ENCODE measurements at places on chromosomes 1 and 21.

DNA sequence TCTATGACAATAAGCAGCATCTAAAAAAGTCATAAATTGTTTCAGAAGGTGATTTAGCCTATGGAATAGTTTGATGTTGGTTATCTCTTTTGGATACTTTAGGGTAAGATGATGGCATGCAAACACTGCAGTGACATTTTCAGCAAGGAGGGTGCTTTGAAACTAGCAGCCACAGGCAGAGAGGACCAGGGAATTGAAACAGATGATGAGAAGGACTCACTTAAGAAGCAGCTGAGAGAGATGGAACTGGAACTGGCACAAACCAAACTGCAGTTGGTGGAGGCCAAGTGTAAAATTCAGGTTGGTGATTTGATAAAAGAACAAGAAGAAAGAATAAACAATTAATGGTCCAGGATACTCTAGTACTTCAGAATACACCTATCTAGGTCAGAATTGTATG is 11.2 kb upstream of the CACYBP start:
- DNase-seq: no peak

DNA sequence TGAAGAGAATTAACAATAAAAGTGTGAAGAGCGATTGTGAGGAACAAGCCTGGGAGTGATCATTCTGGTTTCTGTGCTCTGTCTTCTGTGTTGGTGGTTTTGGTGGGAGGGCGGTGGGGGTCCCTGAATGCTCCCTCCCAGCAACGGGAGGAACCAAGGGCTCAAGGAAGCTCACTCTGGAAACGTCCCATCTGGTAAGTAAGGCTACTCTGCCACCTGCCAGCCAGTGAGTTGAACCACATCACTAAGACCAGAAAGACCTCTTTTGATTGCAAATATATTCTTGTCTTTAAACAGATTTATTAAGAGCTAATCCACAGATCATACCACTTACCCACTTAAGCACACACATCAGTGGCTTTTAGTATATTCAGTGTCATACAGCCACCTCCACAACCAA is 125.0 kb downstream of the PRDM2 start:
- no peak for DNase-seq

DNA sequence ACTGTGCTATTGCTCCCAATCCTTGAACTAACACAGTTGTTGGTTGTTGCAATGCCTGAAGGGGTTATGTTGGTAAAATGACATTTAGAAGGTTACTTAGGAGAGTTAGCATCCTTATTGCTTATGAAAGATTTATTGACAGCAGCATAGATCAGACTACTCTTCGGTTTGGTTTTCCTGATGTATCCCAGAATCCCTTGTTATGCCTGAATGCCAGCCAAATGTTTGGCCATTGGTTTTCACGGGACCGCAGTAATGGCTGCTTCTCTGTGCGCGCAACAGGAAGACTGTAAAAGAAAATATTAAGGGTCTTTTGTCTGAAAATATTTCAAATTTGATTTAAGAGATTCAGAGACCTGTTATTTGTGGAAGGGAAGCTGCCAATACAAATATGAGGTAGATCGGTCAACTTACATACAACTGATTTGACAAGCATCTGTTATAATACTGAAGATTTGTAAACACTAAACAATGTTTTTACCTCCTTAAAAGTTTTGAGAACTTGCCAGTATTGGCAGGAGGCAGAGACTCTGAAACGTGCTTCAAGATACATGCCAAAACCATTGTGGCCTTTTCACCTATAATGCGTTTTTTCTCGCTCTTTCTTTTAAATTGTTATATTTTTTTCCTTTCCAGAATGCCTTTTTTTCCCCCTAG is 8.3 kb downstream of the NFIA start:
- DNase-seq: no peak

GRCh38 chr1:16326833-16327404 is 25.4 kb downstream of the FBXO42 start:
- no peak for DNase-seq

GRCh38 chr1:154337253-154337894 is 12.0 kb downstream of the ATP8B2 start:
- no peak for DNase-seq

- DNase-seq: no peak
Measured at GRCh38 chr1:90358448-90358847, 358.7 kb downstream of the BARHL2 start.

DNA sequence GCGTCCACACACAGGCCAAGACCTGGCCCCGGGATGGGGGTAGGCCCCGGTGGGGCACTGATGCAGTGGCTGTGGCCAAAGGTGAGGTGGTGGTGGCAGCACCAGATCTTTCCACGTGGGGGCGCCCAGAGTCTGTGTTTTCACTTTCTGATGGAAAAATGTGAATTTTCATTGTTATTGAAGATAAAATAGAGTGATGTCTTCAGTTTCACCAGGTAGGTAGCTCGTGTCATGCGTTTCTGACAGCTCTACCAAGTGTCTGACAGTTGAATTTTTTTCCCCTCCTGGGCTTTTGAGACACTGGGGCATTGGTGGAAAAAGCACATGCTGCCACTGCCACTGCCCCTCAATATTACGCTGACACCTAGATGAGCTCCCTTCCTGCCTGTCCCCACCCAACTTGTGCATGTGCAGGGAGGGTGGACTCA is 40.0 kb upstream of the MAGOH start:
- DNase-seq: peak; percentile 54

DNA sequence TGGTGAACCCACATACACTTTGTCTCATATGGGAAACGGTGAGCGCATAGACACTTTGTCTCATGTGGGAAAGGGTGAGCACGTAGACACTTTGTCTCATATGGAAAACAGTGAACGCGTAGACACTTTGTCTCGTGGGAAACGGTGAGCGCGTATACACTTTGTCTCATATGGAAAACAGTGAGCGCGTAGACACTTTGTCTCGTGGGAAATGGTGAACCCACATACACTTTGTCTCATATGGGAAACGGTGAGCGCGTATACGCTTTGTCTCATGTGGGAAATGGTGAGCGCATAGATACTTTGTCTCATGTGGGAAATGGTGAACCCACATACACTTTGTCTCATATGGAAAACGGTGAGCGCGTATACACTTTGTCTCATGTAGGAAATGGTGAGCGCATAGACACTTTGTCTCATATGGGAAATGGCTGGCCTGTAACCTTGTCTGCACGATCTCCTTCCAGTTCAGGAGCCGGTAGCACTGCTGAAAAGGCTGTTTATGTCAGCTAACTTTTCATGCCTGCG is 50.7 kb upstream of the TRAPPC10 start:
- no peak for DNase-seq

GRCh38 chr1:5576011-5576672 is 416.1 kb downstream of the NPHP4 start:
- no peak for DNase-seq

DNA sequence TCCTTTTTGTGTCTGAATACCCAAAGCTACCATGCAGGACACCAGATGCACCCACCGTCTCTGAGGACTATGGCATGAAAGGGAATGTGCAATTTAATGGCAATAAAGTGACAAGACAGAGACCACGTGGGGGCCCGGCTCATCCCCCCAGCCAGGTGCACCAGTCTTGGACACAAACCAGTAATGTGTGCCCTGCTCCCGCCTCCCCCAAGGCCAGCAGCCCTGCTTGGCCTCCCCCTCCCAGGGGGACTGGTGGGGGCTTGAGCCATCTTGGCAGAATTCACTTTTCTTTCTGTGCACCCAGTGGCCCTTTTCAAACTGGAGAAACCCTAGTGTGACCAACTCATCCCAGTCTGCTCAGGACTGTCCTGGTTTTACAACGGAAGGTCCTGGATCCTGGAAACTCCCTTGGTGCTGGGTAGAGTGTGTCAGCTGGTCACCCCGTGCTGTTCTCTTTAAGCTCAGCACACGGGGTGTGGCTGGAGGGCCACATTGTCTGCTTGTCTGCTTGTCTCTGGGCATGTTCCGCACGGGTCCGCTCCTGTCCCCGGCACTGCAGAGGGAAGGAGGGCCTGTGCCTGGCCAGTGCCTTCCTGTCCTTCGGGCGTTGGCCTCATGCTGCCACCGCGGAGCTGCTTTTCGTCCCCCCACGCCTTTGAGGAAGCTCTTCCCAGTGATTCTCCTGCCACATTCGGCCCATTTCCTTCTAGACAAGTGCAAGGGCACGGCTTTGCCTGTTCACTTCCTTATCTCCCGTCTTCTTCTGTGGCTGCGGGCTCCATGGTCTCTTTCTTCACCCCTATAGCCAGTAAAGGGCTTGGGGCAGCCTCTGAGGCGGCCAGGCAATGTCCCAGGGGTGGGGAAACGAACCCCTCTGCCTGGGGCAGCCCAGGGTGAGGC is 45.8 kb upstream of the TTC34 start:
- DNase-seq: no peak

DNA sequence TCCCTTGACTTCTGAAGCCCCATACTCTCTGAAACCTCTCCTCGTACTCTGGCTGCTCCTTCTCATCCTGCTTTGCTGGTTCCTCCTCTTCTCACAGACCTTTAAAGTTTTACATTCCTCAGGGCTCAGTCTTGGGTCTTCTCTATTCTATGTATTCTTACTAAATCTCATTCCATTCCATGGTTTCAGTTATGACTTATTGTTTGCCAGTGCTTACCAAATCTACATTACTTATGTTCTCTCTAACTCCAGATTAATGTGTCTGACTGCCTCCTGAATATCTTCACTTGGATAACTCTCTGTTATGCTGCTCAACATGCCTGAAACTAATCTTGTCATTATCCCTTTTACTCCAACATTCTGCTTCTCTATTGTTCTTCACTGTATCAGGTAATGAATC is 5.4 kb upstream of the SLC35D1 start:
- no peak for DNase-seq

- DNase-seq: no peak
Measured at GRCh38 chr1:21514245-21514644, 5.0 kb downstream of the ALPL start.

GRCh38 chr1:165910764-165911421 is 83.5 kb downstream of the UCK2 start:
- DNase-seq: no peak

GRCh38 chr1:234186037-234186688 is 187.1 kb upstream of the COA6 start:
- DNase-seq: no peak

GRCh38 chr21:38300141-38300578 is 43.4 kb downstream of the KCNJ15 start:
- DNase-seq: no peak

DNA sequence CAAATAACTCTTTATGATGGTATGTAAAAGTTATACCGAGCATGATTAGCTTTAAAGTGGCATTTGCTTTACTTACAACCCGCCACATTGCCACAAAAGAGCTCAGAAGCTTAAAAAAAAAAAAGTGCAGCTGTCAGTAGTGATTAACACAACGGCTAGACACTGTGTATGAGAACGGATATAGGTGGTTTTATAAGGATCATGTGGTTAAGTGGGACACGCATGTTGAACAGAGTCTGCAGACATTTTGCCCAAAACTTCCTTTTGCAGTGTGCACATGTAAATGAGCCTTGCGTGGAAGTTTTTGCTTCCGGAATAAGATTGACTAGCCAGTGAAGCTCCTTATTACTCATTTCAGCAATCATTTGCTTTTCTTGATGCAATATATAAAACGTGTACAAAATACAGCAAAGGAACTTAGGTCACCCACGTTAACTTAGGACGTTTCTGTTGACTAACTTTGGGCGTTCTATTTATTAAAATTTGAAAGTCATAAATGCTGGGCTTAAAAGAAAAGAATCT is 58.7 kb upstream of the RGS1 start:
- peak; percentile 9 for DNase-seq

DNA sequence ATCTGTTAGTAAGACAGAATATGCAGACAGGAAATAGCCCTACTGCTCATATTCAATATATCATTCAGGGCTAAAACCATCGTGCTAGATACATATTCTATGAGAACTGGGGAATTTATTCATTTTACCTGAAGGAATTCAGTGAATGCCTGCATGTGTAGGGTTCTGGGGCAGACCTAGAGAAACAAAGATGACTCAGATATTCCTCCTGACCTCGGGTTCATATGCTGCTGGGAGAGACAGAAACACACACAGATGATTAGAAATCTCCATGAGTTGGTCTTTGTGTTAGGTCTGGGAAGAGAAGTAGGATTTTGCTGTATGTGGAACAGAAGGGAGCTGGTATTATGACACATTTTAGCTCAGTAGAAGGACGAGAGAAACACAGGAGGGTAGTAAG is 176.5 kb upstream of the ST6GALNAC5 start:
- DNase-seq: no peak

- no peak for DNase-seq
Measured at GRCh38 chr1:29868944-29869343, 632.6 kb downstream of the PTPRU start.

DNA sequence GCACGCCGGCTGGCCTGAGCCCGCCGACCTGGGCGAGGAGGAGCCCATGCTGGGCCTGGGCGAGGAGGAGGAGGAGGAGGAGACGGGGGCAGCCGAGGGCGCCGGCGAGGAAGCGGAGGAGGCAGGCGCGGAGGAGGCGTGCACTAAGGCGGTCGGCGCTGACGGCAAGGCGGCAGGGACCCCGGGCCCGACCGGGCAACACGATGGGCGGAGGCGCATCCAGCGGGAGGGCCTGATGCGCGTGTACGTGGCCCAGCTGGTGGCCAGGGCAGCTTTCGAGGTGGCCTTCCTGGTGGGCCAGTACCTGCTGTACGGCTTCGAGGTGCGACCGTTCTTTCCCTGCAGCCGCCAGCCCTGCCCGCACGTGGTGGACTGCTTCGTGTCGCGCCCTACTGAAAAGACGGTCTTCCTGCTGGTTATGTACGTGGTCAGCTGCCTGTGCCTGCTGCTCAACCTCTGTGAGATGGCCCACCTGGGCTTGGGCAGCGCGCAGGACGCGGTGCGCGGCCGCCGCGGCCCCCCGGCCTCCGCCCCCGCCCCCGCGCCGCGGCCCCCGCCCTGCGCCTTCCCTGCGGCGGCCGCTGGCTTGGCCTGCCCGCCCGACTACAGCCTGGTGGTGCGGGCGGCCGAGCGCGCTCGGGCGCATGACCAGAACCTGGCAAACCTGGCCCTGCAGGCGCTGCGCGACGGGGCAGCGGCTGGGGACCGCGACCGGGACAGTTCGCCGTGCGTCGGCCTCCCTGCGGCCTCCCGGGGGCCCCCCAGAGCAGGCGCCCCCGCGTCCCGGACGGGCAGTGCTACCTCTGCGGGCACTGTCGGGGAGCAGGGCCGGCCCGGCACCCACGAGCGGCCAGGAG is 7.2 kb upstream of the IBA57 start:
- no peak for DNase-seq

- DNase-seq: no peak
Measured at GRCh38 chr1:208223136-208223535, 21.0 kb downstream of the PLXNA2 start.

DNA sequence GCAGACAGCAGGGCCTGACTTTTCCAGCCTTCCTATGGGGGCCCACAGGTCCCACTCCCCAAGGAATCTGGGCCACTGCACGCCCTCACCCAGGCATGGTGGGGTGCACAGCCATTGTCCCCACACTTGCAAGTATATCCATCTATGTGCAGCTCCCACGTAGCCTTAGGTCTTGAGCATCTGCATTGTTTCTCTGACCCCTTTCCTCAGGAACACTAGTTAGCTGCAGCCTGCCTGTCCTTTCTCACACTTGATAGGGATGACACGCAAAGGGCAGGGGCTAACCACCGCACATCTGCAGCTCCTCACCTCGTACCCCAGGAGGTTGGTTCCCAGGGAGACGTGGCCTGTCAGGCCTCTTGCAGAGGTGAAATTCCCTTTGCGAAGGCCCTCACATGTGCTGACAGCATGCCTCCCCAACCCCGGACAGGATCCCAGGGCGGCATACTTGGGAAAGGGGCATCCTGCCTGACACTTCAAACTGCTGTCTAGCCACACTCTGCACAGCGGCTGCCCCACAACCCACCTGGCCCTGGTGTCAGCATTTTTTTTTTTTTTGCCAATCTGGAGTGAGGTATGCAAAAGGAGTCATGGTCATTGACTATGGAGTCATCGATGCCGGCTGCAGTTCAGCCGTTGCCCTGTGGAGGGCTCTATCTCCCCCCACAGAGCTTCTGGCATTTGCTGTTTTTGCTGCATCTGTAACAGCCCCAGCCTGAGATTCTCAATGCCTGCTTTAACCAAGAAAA is 5.0 kb downstream of the JMJD4 start:
- no peak for DNase-seq
